ENCODE measurements at places on chromosomes 4 and X.

GRCh38 chr4:103318327-103318726 is 120.2 kb upstream of the CENPE start:
- DNase-seq: no peak

- no peak for DNase-seq
Measured at GRCh38 chr4:56077676-56078075, 128.9 kb downstream of the CEP135 start.

DNA sequence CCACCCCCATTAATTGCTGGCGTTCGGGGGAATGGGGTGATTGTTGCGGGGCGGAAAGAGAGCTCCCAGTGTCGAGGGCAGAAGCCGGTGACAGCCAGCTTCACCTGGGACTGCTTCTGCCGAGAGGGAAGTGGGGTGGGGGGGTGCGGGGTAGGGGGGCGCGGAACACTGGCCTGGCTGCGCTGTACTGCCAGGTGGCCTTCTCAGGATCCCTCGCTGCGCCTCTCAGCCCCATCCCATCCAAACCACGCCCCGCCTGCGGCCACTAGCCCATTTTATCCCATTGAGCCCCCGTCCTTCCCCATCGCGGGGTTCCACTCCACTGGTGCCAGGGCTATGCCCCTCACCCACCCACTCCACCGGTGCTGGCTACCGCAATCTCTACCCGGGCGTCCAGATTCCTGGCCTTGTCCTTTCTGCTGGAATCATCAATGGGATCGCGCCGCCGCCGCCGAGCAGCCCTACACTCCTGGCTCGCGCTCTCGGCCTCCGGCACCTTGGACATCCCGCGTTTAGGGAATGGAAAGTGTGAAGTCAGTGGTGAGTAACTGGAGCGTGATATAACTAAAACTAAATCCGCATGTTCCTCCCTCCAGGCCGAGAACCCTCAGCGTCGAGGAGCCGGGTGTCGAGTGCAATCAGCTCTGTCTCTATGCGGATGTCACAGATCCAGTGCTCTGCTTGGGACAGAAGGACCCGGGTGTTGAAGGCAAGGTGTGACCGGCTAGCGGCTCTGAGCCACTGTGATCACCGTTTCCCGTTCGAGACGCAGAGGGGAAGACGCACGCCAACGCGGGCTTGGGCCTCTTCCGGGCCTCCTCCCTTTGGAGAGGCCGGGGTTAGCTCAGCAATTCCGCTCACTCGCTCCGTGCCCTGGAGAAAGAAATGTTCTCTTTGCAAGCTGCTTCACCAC is 20.5 kb downstream of the NKX3-2 start:
- no peak for DNase-seq

DNA sequence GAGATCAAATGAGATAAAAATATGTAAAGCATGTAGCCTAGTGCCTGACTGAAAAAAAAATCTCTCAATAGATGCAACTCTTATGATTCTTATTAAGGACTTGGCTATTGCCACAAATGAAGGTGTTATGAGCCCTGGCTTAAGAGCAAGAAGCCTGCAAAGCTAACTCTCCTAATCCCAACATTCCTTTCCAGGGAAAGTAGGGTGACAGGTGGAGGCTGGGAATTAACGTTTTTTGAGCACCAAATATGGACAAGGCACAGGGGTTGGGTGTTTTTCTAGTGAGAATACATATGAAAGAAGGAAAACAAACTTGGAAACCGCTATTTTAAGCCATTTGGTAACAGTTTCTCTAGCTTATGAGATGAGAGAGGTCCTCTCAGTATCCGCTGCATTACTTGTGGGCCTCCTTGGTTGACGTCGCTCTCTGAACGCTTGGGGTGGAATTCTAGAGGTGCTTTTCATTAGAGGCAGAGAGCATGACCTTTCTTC is 2.4 kb downstream of the RHOH start:
- no peak for DNase-seq

- DNase-seq: no peak
Measured at GRCh38 chrX:99901091-99901490, 509.0 kb downstream of the PCDH19 start.

- no peak for DNase-seq
Measured at GRCh38 chr4:103289186-103289585, 91.0 kb upstream of the CENPE start.

- no peak for DNase-seq
Measured at GRCh38 chrX:127037159-127037558, 217.6 kb downstream of the PRR32 start.

GRCh38 chr4:59243038-59243437 is 1957.1 kb upstream of the ADGRL3 start:
- DNase-seq: no peak

GRCh38 chr4:5212255-5213013 is 161.2 kb downstream of the STK32B start:
- no peak for DNase-seq

GRCh38 chrX:15170927-15171326 is 99.0 kb downstream of the ASB9 start:
- DNase-seq: no peak

DNA sequence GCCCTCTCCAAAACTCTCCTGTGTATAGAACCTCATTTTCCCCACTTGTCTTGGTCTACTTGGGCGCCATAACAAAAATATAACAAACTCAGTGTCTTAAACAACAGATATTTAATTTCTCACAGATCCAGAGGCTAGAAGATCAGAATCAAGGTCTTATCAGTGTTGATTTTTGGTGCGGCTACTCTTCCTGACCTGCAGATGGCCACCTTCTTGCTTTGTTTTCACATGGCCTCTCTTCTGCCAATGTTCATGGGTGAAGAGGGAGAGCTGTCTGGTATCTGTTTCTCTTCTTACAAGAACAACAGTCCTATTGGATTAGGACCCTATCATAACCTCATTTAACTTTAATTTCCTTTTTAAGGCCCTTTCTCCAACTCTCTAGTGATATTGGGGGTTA is 177.3 kb downstream of the PABPC4L start:
- DNase-seq: no peak

- DNase-seq: no peak
Measured at GRCh38 chr4:135015771-135016170, 814.2 kb upstream of the PABPC4L start.

All from activated CD8-positive, alpha-beta memory T cell treated with anti-CD3 and anti-CD28 coated beads for 48 hours (primary cell).